Central memory CD8-positive, alpha-beta T cell (primary cell): ENCODE measurements at places on chromosomes 2 and 18.

DNA sequence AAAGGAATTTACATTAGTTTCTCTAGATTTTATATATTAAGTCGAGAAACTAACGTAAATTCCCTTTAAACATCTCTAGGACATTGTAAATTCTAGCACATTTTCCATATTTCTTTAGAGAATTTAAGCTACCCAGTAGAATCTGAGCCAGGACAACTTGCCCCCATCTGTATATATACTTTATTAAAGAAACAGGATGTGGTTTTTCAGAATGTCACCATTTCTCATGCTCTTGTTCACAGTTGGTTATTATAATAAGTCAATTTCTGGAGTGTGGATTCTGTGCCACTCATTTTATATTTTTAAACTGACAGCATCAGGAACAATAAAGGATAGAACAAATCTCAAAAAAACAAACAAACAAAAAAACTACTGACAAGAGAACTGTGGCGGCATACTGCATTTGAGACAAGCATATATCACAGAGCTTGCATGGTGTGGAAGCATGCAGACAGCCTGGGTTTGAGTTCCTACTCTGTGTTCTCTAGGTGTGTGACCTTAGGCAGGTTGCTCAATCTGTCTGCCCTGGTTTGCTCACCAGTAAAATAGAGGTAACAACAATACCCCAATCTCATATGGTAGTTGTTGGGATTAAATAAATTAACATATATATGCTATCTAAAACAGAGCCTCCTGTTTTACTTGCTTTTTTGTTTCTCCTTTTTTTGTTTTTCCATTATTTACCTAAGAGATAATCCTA is 61.4 kb upstream of the DNER start:
- DNase-seq = no peak

- DNase-seq = no peak
Measured at GRCh38 chr18:59848002-59848401, 51.8 kb upstream of the PMAIP1 start.

- no peak for DNase-seq
Measured at GRCh38 chr2:46184794-46185583, 112.2 kb upstream of the EPAS1 start.

- DNase-seq = no peak
Measured at GRCh38 chr18:13100942-13101658, 109.9 kb downstream of the CEP192 start.

DNA sequence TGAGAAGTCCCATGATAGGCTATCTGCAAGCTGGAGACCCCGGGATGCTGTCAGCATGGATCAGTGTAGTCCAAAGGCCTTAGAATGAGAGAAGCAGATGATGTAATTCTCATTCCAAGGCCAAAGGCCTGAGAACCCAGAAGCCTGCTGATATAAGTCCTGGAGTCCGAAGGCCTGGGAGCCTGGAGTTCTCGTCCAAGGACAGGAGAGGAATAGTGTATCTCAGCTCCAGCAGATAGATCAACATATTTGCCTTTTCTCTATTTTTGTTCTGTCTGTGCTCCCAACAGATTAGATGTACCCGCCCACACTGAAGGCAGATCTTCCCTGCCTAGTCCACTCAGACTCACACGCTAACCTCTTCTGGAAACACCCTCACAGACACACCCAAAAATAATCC is 454.9 kb upstream of the CHAC2 start:
- DNase-seq = no peak

- DNase-seq = no peak
Measured at GRCh38 chr2:78984386-78984785, 41.1 kb upstream of the REG3G start.

- DNase-seq = no peak
Measured at GRCh38 chr2:17719562-17720371, 33.8 kb downstream of the SMC6 start.

DNA sequence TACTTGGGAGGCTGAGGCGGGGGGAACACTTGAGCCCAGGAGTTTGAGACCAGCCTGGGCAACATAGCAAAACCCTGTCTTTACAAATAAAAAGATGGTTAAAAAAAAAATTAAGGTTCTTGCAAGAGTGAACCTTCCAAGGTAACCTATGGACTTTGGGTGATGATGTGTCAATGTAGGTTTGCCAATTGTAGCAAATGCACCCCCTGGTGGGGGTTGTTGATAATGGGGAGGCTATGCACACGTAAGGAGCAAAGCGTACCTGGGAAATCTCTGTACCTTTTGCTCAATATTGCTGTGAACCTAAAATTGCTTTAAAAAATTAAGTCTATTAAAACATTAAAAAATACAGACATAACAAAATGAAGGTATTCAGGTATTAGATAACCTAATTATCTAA is 70.4 kb downstream of the CWC22 start:
- no peak for DNase-seq
